Activated CD4-positive, alpha-beta T cell treated with anti-CD3 and anti-CD28 coated beads, Interleukin-2, amount 50 U/mL, for 4 hours (primary cell): ENCODE measurements at places on chromosomes 13 and 19.

GRCh38 chr19:9671655-9672054 lies 3.2 kb downstream of the ZNF562 start:
- no peak for DNase-seq

GRCh38 chr19:1755467-1756171 lies 2.3 kb downstream of the ONECUT3 start:
- no peak for DNase-seq

- no peak for DNase-seq
Measured at GRCh38 chr19:34135054-34135800, 37.1 kb upstream of the LSM14A start.

DNA sequence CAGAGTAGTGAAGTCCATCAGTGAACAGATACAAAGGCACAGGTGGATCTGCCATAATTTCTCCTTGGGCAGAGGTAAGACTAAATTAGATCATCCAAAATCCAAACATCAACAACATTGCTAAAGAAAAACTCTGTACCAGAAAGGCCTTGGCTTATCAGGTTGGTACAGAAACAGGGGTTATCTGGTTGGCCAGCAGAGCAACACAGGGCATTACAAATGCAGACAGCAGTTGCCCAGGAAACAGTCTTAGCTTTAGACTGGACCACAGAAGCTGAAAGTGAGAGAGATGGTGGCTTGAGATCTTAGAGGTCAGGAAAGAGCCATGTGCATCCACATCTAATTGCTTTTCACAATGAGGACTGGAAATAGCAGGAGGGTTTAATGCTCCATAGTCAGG lies 26.6 kb upstream of the DGKH start:
- DNase-seq = no peak

GRCh38 chr13:53052675-53053074 lies 24.1 kb downstream of the OLFM4 start:
- DNase-seq = no peak

- DNase-seq = no peak
Measured at GRCh38 chr13:67306742-67307141, 76.6 kb upstream of the PCDH9 start.

GRCh38 chr13:113558461-113558860 lies 26.1 kb upstream of the TFDP1 start:
- no peak for DNase-seq

- DNase-seq = no peak
Measured at GRCh38 chr19:49447485-49448431, 3.9 kb downstream of the PIH1D1 start.

- no peak for DNase-seq
Measured at GRCh38 chr19:8680676-8681344, 17.8 kb downstream of the ACTL9 start.
